Lung (tissue), 17 donors: ENCODE measurements at places on chromosomes 4 and X. TPM values are rescaled to one million over a fixed set of nuclear protein-coding genes. Genes with fewer than 3 reads are reported as not detected.

DNA sequence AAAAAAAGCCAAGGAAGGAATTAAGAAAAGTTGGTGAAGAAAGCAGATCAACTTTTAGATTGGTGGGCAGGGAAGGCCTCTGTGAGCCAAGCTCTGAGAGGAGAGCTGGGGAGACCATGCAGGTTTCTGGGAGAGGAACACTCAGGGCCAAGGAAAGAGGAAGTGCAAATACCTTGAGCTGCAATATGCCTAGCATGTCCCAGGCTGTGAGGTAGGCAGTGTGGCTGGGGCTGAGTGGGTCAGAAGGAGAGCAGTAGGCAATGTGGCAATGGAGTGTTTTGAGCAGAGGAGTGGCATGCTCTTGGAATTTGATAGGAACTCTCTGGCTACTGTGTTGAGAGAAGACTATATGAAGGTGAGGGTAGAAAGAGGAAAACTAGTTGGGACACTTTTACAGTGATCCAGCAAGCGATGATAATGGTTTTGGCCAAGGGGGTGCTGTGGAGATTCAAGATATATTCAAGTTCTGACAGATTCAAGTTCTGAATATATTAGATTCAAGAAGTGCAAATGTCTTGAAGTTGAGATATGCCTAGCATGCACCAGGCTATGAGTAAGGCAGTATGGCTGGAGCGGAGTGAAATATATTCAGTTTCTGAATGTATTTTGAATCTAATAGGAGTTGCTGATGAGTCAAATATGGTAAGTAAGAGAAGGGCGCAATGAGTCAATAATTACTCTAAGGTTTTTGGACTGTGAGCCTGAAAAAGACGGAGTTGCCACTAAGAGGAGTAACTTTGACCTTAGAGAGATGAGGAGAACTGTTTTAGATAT, 172.5 kb downstream of the CAMK2D start:
- no peaks in the 10 kb centered on the region for H3K4me1 ChIP-seq
- no peaks in the 10 kb centered on the region for H3K27me3 ChIP-seq
- H3K36me3 ChIP-seq: no peaks in the 10 kb centered on the region
- no peak overlapping the region for H3K27ac ChIP-seq
- DNase-seq: no peak
- H3K4me3 ChIP-seq: no peak overlapping the region

GRCh38 chrX:126557151-126557550, 4.5 kb upstream of the DCAF12L1 start:
- H3K27ac ChIP-seq: no peak overlapping the region
- DNase-seq: no peak
- H3K27me3 ChIP-seq: no peaks in the 10 kb centered on the region
- no peaks in the 10 kb centered on the region for H3K4me1 ChIP-seq
- H3K4me3 ChIP-seq: no peak overlapping the region

DNA sequence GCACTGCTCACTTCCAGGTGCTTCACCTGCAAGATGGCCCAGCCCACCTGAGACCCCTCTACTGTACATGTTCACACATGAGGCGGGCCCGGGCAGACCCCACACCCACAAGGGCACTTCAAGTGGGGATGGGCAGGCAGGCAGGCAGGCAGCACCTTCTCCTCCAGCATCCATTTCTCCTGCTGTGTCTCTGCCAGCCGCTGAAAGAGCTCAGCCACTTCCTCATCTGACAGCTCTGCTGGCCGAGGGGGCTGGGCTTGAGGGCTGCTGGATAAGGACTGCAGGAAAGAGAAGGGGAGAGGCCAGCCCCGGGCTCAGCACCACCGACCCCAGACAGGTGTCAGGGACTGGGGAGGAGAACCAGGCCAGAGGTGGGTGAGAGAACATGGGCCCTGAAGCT, 4.4 kb upstream of the KCND1 start:
- no peaks in the 10 kb centered on the region for H3K27me3 ChIP-seq
- no peak overlapping the region for H3K4me3 ChIP-seq
- no peak for DNase-seq
- no peaks in the 10 kb centered on the region for H3K4me1 ChIP-seq
- H3K27ac ChIP-seq: no peak overlapping the region

HSFX2 gene
- not detected for total RNA-seq

CDS1 gene
- total RNA-seq: 21.2 TPM

RPS3A gene
- 1,247 TPM for total RNA-seq

EPHA5 gene
- total RNA-seq: 0.15 TPM

GPM6B gene
- 18.0 TPM for total RNA-seq
